ENCODE measurements at places on chromosomes 2 and 18.

DNA sequence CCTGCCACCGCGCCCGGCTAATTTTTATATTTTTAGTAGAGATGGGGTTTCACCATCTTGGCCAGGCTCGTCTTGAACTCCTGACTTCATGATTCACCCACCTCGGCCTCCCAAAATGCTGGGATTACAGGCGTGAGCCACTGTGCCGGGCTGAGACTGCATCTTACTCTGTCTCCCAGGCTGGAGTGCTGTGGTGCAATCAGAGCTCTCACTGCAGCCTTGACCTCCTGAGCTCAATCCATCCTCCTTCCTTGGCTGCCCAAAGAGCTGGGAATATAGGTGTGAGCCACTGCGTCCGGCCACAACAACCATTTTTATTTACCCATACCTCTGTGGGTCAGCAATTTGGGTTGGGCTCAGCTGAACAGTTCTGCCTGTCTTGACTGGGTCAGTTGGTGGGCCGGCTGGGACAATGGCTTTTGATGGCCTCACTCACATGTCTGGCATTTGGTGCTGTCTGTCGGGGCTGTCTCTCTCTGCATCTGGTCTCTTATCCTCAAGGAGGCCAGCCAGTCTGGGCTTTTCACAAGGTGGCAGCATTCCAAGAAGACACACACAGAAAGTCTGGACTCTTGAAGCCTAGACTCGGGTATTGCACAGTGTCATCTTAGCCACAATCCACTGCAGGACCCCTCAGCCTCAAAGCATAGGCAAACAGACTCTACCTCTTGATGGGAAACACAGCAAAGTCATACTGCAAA, 116.8 kb upstream of the GATA6 start:
- no peak for DNase-seq

DNA sequence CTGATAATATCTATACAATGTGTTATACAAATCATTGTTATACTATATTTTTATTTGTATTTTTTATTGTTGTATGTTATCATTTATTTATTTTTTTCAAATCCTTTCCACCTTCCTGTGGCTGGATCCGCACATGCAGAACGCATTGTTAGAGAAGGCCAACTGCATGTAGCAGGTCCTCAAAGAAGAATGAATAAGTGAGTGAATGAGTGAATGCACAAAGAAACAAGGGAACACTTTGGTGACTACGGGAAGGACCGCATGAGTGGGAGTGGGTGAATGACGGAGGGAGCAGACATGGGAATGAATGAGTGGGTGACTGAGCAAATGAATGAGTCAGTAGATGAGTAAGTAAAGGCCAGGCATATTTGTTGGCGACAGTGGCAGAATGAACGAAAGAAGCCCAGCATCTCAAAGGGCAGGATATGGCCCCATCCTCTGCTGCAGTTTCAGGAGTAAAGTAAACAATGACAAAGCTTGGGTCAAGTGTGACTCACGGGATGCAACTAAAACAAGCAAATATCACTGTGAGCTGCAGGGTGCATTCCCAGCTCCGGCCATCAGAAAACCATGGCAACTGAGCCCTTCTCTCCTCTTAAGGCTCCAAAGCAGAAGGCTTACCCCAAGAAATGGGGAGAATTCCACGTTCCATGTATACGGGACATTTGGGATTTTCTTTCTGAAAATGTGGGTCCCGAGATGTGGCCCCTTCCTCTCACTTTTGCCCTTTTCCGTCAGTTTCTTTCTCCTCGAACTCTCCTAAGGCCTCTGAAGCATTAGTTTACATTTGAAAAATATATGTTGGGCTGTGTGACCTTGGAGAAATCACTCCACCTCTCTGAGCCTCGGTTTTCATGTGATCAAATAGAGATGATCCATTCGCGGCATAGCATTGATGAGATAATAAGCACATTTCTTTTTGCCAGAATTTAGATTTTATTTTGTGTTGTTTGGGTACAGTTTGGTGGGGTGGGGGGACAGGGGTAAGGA, 24.5 kb downstream of the KCNF1 start:
- peak; percentile 99 for DNase-seq

DNA sequence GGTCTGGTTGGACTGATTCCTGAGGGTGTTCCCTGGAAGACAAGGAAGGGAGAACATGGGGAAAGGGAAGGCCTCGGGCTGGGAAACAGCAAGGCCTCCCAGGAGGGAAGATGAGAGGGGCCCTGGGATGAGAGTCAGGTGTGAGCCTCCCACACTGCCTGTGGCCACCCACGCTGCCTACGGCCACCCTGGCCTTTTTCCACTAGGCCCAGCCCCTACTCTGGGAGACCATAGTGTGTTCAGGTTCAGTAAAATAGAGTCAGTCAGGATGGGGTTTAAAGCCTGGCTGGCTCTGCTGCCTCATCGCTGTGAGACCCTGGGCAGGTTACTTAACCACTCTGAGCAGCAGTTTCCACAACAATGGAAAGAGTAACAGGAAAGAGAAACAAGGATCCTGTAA, 47.7 kb upstream of the MAL start:
- DNase-seq, result no peak

DNA sequence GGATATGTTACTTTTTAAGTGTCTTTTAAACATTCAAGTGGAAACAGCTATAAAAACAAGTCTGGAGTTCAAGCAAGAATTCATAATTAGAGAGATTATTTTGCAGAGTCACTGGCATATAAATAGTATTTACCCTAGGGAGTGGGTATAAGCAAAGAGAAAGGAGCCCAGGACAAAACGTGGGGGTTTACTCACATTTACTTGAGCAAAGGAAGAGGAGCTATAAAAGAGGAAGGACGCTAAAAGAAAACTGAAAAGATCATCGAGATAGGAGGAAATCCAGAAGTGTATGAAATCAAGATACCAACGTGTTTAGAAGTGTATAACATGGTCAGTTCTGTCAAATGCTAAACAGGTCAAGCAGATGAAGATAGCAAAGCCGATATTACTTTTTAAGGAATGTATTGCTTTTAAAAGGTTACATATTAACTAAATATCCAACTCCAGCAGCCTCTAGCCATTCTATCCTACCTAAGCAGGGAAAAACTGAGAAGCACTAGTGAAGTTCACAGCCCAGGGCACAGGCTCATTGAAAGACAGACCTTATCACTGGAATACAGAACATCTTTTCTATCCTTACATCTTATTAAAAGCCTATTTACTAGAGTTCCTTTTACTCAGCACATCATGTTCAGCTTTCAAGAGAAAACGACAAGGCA, 8.6 kb downstream of the KANSL1L start:
- DNase-seq, result no peak

- DNase-seq, result no peak
Observed at GRCh38 chr2:80329491-80329890, 24.9 kb upstream of the LRRTM1 start.

GRCh38 chr2:185222311-185222710, 516.3 kb upstream of the FSIP2 start:
- no peak for DNase-seq

DNA sequence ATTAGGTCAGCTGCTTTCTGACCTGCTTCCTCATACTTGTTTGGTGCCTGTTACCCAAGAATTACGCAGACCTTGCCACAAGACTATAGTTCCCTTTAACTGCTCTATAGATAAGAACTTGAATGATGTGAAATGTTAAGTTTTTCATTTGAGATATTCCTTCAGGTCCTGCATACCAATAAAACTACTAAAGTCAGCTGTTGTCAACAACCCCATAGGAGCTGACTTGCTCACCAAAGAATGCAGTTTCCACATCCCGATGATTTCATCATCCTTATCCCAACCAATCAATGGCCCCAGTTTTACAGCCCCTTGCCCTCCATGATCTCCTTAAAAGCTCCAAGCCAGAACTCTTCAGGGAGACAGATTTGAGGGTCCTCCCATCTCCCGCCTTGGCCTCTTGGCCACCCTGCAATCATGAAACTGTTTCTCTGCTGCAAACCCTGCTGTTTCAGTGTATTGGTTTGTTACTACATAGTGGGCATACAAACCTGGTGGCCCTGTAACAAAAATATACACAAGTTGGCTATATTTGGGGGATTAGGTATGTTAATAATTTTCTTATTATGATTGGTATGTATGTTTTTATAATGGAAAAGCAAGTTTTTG, 396.3 kb upstream of the CHST9 start:
- no peak for DNase-seq

GRCh38 chr2:74849228-74849892, 15.4 kb downstream of the HK2 start:
- no peak for DNase-seq

GRCh38 chr2:242038928-242039341, 169.4 kb downstream of the RTP5 start:
- DNase-seq, result no peak

DNA sequence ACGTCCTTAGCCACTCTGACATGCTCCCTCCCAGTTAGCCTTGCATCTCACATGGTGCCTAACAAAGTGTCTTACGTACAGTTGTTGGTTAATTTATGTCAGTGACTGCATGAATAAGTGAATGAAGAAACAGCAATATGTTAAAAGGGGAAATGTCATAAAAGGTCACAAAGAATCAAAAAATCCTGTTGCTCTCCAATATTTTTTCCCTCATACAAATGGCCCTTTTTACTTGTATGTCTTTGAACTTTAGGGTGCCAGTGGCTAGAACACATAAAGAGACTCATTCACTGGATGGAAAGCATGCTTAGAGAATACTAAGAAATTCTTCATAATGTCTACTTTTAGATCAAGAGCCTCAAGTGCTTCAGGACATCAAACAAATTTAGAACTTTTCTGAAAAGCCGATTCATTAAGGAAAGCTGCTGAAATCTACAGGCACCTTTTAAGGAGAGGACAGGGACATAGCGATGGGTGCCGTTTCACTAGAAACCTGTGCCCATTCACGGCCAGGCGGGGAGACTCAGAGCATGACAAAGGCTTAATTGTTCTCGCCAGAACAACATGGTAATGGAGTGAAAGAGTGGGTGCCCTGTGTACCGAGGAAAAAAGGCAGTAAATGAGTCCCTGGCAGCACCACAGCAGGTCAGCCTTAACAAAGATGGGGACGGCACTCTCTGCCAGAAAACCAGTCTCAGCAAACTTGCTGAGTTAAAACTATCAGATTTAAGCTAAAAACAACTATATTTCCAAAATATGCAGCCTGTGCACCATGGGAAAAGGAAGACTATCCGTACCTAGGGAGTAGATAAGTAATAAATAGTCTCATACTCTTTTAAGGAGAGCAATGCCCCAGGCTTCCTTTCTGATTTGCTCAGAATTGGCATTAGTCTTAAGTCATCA, 71.6 kb upstream of the SPTBN1 start:
- DNase-seq, result no peak

DNA sequence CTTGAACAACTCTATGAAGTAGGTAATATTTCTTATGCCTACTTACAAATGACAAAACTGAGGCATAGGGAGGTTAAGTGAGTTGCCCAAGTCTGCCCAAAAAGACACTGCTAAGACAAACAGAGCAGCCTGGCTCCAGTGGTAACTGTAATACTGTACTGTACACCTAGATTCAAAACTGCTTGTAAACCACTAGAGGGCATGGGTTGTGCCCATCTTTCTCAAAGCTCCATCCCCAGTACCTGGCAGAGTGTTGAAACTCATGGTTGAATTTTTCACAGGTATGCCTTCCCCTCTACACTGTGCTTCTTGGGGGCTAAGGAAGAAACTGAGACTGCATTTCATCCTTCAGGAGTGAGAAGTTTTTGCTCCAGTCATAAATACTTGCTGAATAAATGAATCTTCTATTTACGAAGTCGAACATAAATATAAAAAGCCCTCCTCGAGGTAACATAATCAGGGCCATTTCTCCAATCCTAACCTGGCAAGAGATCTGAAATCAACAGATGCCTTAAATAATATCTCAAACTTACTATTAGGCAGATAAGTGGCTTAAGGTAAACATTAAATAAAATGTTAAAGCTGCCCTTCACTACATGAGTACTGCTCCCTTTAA, 2.0 kb downstream of the PPP4R1 start:
- peak; percentile 51 for DNase-seq

DNA sequence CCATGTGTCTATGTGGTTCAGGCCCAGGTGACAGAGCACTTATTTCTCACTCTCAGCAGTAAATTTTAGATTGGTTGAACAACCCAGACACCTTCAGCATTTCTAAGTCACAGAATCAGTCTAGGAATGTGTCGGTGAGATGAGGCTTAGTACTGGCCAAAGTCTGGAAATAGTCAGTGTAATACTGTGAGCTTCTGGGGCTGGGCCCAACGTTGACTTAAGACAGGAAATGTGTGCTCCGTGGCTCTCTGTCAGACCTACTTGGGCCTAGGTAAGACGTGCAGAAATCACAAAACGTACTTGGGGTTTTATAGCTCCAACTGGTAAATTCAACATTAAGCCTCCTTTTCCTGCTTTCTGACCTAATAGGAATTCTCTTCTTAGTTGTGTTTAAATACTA, 160.3 kb upstream of the COL3A1 start:
- DNase-seq, result no peak

- no peak for DNase-seq
Observed at GRCh38 chr2:27218614-27219013, 1.4 kb downstream of the CAD start.

DNA sequence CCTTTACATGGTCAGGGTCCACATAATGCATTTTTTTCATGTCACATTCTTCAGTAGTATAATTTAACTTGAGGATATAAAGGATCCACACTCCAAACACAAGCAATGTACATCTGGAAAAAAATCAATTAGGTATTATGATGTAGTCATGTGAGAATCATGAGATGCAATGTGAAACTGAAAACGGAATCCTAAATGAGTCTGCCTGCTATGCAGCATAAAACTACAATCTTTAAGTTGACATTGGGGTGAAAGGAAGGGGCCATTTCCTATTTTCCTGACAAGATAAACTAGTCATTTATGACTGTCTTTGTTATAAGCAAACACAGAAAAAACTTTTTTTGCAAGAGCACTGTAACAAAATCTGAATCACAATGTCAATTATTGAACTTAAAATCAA, 27.6 kb downstream of the ST3GAL5 start:
- no peak for DNase-seq

- no peak for DNase-seq
Observed at GRCh38 chr2:216858312-216858711, 1.6 kb downstream of the TNP1 start.

- DNase-seq, result no peak
Observed at GRCh38 chr2:175356901-175357300, 175.4 kb upstream of the ATP5MC3 start.

GRCh38 chr2:160510617-160511016, 17.0 kb upstream of the RBMS1 start:
- DNase-seq, result no peak

GRCh38 chr2:5749347-5749746, 57.2 kb downstream of the SOX11 start:
- no peak for DNase-seq

- DNase-seq, result no peak
Observed at GRCh38 chr2:31101701-31102100, 36.5 kb downstream of the GALNT14 start.

DNA sequence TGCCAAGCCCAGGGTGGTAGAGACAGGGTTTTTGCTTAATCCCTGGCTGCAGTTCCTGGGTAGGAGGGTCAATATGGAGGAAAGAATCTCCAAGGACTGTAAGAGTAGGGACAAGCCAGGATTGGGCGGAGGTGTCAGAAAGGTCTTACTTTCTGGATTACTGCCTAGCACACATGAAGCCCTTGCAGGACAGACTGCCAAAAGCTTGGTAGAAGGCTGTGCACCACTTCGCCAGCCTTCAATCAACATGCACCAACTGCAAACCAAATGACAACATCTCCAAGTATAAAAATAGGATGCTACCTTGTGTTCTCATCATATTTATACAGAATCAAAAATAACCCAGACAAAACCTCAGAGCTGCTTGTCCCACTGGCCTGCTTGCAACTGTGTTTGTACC, 3.7 kb downstream of the ZNF142 start:
- no peak for DNase-seq

GRCh38 chr2:180715044-180715443, 265.4 kb upstream of the UBE2E3 start:
- DNase-seq, result no peak

- DNase-seq, result no peak
Observed at GRCh38 chr2:136253288-136254004, 135.5 kb upstream of the CXCR4 start.

- DNase-seq, result no peak
Observed at GRCh38 chr2:135870571-135870970, 5.7 kb downstream of the MCM6 start.

Data from A172 (cell line).